Transverse colon (tissue), 4 donors: ENCODE measurements at places on chromosomes 11 and 22.

DNA sequence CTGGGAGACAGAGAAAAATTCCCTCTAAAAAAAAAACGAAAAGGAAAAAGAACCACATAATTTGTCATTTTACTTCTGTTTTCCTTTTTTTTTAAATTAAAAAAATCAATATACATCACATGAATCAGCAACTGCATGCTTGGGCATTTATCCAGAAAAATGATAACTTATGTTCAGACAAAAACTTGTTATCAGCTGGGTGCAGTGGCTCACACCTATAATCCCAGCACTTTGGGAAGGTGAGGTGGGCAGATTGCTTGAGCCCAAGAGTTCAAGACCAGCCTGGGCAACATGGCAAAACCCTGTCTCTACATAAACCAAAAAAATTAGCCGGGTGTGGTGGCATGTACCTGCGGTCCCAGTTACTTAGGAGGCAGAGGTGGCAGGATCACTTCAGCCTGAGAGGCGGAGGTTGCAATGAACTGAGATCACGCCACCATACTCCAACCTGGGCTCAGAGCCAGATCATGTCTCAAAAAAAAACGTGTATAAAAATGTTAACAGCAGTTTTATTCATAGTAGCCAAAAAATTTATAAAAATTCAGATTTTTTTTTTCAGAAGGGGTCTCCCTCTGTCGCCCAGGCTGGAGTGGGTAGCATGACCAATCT is 28.5 kb downstream of the AMBRA1 start:
- DNase-seq: no peak

GRCh38 chr11:105948918-105949590 is 73.0 kb downstream of the MSANTD4 start:
- DNase-seq: no peak

GRCh38 chr11:35088676-35089075 is 50.3 kb upstream of the CD44 start:
- no peak for DNase-seq

DNA sequence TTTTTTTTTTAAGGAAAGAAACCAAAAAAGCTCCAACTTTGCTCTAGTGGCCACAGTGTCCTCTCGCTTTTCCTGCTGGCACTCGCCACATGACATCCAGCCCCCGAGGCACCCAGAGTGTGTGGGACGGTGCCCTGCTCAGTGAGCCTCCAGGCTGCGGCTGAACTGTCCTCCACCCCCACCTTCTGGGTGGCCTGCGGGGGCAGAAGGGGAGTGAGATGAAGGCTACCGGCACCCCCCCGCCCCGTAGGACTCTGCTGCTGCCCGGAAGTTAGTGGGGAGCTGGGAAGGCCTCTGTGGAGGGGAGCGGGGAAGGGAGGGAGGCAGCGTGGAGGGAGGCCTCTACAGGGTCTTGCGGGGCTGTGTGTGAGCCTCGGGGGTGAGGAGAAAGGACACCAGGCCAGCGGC is 264.4 kb downstream of the CTTN start:
- no peak for DNase-seq

DNA sequence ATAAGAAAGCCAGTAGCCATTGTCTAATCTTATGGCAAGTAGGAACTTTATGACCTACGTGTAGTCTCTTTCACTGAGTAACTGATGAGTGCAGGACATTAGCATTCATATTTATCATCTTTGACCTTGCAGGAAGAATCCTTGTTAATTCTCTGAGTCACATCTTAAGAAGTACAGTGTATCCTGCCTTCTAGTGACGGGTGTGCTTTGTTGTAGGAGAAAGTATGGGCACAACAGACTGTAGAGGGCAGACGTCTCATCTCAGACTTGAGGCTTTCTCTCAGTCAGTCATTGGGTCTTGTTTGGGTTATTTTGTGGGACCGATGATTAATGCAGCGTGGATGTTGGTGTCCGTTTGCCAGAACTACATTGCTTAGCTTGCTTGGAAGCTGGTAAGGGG is 6.8 kb downstream of the RNF214 start:
- DNase-seq: no peak

DNA sequence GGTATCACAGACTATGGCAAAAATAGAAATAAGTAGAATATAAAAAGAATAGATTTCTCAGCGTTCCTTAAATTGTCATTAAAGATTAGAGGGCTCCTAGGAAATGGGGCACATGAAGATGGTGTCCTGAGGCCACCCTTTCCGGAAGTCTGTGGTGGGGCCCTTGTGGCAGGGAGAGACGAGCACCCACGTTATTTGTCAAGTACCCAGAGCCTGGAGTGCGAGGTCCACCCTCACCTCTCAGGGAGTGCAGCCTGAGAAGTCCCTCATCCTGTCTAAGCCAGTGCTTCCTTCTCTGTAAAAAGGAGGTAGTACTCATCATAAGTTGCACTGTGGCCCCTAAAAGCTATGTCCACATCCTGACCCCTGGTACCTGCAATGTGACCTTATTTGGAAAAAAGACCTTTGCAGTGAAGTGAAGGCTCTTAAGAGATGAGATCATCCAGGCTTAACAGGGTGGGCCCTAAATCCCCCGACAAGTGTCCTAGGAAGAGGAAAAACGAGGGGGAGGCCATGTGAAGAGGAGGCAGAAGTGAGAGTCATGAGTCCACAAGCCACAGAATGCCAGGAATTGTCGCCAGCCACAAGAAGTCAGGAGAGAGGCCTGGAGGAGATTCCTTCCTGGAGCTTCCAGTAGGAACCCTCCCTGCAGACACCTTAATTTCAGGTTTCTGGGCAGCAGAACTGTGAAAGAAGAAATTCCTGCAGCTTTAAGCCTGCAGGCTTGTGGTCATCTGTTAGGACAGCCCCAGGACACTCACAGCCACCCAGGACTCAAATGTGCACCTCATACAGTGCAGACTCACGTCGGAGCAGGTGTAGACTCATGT is 76.8 kb upstream of the CCND1 start:
- no peak for DNase-seq

- no peak for DNase-seq
Measured at GRCh38 chr22:20096574-20097420, 16.8 kb downstream of the DGCR8 start.

DNA sequence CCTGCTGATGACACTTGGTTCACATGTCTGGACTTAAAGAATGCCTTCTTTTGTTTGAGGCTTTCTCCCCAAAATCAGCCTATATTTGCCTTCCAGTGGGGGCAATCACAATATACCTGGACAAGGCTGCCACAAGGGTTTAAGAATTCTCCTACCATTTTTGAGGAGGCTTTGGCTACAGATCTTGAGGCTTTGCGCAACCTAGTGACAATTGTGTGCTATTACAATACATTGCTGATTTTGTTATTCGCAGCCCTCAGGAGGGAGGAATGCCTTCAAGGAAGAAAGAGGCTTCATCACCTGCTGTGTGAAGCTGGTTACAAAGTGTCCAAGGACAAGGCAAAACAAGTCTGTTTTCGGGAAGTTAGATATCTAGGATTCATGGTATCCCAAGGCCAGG is 50.8 kb upstream of the OR4C15 start:
- DNase-seq: no peak

DNA sequence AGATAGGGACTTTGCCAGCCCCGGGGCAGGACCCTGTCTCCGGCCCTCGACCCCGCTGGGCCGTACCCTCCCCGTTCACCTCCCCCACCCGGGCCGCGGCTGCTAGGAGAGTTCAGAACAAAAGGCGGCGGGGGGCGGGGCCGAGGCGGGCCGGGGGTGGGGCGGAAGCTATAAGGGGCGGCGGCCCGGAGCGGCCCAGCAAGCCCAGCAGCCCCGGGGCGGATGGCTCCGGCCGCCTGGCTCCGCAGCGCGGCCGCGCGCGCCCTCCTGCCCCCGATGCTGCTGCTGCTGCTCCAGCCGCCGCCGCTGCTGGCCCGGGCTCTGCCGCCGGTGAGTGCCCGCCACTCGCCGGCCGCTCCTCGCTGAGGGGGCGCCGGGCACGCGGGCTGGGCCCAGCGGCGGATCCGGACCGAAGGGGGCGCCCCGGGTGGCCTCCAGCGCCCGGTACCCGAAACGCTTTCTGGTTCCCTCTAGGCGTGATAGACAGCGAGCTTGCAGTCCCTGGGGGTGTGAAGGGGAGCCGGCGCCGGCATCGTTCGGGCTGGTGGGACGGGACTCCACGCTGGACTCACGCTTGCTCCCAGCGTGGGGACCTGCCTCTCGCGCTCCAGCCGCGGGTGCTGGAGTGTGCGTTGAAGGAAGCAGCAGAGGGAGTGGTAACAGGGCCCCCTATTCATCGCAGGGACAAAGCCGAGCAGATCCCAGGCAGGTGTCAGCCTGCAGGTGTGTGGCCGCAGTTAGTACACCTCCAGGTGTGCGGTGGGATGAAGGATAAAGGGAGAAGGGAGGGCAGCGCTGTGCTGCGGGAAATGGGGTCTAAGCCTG is at the start of gene MMP11:
Gene MMP11 (plus strand): TSS at position 201 of the 825 bp plus-strand sequence. CDS start 22 bp downstream, at position 223.
- DNase-seq: peak; percentile 76
